Activated naive CD4-positive, alpha-beta T cell treated with anti-CD3 and anti-CD28 coated beads, Interleukin-2, amount 10 ng/mL, durations not matched to agents 7 days and 5 days (primary cell): ENCODE measurements at places on chromosomes 5 and 9.

GRCh38 chr5:126754609-126755008 is 22.3 kb upstream of the LMNB1 start:
- no peak for DNase-seq

- no peak for DNase-seq
These were observed 59.0 kb upstream of the PDE8B start for GRCh38 chr5:77151501-77151900.

DNA sequence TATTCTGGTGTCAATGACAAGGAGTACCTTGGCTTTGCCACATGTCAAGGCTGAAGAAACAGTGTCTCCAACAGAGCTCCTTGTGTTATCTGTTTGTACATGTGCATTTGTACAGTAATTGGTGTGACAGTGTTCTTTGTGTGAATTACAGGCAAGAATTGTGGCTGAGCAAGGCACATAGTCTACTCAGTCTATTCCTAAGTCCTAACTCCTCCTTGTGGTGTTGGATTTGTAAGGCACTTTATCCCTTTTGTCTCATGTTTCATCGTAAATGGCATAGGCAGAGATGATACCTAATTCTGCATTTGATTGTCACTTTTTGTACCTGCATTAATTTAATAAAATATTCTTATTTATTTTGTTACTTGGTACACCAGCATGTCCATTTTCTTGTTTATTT is 19.8 kb downstream of the CD274 start:
- DNase-seq = no peak

DNA sequence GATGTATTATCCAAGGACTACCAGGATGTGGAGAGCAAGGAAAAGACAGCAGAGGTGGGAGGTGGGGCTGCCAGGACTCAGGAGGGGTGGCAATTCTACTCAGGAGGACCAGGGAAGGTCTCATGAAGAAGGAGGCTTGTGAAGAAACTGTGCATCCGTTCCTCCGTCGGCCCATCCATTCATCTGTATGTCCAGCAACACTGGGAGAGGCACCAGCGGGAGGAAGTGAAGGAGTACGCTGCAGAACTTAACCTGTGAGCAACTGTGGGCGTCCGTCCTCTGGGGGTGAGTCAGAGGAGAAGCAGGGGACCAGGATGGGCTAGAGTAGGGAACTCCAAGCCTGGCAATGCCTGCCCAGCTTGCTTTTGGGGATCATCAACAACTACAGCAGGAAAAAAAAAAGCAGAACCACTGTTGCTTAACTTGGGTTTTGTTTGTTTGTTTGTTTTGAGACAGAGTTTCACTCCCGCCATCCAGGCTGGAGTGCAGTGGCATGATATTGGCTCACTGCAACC is 47.3 kb upstream of the NEURL1B start:
- DNase-seq = no peak

GRCh38 chr9:133873461-133873891 is 118.6 kb downstream of the VAV2 start:
- DNase-seq = no peak

- DNase-seq = no peak
These were observed 147.8 kb downstream of the CACNA1B start for GRCh38 chr9:138025417-138025816.

DNA sequence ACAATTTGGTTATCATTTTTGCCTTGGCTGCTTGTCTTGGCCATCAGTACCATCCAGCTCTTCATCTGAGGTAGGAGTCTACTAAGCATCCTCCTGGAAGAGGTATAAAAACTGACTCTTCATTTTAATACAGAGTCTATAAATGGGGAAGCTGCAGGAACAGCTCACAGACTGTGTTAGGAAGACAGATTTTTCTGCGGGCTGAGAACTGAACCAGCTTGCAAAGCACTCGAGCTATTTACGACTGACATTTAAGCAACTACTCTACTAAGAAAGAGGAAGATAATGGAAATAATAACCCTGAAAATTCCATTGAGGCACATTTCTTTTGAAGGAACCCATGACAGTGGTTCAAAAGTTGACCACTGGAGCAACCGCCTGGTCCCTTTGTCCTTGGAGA is 314.5 kb upstream of the RFX3 start:
- no peak for DNase-seq

- no peak for DNase-seq
These were observed 204.4 kb upstream of the DMRT1 start for GRCh38 chr9:636931-637591.

GRCh38 chr9:125594223-125594610 is 112.8 kb downstream of the MAPKAP1 start:
- no peak for DNase-seq

DNA sequence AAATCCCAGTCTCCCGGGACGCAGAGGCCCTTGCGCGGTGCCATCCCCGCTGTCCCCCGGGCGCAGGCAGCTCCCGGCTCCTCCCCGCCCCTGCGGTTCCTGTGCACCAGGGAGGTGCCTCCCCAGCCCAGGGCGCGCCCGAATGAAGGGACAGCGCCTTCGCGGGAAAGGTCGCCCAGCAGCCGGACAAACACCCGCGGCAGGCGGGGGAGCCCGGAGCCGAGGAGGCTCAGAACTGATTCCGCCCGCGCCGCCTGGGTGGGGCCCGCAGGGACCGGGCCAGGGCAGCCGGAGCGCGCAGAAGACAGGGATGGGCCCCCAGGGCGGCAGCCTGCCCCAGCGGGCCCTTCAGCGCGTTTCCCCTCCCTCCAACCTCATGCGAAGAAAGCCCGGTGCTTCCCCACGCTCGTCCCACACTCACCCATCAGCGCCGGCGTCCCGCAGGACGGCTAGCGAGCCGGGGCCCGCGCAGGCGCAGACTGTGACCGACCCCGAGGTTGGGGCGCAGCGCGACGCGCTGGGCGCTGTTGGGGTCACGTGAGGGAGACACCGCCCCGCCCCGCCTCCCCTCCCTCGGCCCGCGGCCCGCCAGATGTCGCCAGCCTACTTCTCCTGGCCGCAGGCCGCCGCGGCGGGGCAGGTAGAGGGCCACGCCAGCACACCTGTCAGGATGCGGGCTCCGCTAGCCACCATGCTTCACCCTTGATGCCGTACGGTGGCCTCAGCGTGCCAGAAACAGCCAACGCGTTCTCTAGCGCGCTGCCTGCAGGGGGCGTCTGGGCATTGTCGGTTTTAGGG is at the start of gene SLC25A51:
Gene SLC25A51, minus strand, starts transcription at position 481 of the 798 bp plus-strand sequence. CDS start 15,577 bp downstream, outside the sequence.
- DNase-seq = peak; percentile 94
